ENCODE measurements at places on chromosomes 7 and 10.

- DNase-seq, result no peak
Measured at GRCh38 chr7:135602304-135602703, 44.6 kb downstream of the NUP205 start.

- peak; percentile 52 for DNase-seq
Measured at GRCh38 chr7:151276666-151277590, 28.4 kb upstream of the SMARCD3 start.

DNA sequence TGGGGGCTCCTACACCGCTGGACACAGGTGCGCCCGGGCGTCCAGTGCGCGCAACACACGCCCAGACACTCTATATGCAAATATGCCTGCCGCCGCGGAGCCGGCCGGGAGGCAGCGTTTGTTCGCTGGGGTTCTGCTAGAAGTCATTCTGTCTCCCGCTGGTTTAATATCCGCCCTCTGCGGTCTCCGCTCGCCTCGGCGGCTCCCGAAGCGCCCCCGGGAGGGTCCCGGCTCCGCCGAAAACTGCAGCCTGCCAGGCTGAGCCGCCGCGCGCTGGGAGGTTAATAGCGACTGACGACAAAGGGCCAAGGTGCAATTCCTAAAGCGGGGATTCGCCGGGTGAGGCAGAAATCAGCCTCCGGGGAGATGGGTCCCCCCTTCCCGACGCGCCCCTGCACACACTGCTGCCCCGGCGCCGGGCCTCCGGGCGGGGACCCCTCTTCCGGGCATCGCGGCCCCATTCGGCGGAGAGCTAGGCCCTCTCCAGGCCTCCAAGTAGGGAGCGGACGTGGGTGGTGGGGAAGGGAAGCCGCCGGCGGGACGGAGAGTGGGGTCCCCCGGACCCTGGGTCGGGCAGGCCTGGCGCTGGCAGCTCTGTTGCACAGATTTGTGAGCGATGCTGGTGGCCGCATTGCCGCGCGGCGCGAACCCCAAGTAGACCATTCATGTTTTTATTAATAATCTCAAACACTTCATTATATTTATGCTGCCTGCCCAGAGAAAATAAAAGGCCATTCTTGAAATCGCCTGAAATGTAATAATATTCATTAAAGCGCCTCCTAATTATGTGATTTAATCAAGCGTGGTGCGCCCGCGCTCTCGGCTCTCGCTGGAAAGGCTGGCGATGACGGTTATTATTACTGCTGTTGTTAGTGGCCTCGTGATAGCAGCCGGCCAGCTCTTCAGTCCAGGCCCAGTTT lies 9.1 kb downstream of the EN2 start:
- DNase-seq, result no peak

- no peak for DNase-seq
Measured at GRCh38 chr7:50272808-50273207, 31.7 kb upstream of the IKZF1 start.

DNA sequence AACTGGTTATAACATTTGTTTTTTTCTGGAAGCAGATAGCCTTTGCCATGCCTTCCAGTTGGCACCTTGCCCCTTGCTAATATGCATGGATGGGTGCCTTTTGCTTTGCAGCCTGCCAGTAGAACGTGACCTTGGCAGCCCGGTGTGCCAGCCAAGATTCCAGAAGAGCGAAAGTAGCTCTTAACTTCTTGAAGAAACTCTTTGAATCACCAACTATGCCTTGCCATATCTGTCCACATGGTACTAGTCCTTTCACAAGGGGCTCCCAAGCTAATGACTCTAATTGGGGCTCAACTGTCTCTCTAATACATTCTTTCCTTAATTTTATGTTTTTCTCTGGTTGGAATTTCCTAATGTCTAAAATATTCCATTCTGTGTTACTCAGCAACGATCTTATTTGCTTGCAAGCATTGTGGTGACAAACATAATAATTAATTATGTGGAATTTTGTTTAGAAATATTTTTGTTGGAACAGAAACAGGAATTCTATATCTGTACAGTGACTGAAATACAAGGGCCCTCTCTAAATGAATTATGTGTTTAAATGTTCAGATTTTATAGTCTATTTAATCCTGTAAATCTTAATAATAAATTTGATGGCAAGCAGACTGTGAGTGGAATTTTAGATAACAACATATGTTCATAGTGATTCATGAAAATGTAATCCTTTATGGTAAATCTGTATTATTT lies 45.8 kb downstream of the HDAC9 start:
- DNase-seq, result no peak

- no peak for DNase-seq
Measured at GRCh38 chr7:107501593-107501992, 31.7 kb downstream of the GPR22 start.

DNA sequence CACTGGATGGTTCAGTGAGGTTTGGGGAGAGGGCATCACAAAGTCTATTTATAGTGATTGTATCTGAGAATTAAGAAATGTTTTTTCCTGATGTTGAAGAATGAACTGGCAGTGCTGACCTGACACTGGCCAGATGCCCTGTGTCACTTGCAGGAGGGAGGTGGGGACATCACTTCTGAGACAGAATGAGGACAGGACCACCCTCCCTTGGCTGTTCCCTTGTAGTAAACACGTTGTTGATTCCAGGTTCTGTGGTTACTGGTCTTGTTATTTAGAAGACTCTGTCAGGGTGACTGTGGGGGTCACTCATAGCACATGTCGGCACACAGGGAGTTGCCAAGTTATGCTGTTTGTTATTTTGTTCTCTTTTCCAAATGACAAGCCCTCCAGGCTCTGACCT lies 126.4 kb downstream of the ADCY1 start:
- DNase-seq, result no peak
